ENCODE measurements at places on chromosomes 4 and X.

DNA sequence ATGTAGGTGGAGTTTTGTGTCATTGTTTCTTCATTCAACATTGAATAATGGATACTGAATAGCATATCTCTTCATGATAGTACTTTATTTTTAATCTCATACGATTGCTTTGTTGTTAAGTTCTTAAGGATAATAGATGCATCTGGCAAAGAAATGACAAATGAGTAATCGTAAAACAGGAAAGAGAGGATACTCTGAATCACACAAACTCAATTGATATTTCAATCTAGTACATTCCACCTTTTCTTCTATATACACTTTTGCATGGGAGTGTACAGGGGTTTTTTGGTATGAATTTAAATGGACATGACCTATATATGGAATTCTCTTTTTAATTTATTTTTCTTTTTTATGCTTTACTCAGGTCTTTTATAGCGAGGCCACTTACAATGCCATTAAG lies 186.9 kb upstream of the STK26 start:
- no peak for DNase-seq

DNA sequence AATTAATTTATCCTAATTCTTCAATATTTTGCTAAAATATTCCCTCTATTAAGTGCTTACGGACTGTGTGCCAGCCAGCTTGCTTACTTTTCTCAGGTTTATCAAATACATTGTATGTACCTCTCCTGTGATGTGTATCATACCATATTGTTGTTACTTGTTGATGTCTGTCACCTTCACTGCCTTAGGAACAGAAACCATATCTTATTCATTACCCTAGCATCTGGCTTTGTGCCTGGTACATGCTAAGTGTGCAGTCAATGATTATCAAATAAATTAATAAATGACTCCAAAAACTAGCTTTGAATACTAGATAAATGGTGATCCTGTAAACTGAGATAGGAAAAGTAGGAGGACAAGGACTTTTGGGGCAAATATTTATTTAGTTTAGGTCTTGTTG lies 6.9 kb downstream of the CLCN3 start:
- no peak for DNase-seq

DNA sequence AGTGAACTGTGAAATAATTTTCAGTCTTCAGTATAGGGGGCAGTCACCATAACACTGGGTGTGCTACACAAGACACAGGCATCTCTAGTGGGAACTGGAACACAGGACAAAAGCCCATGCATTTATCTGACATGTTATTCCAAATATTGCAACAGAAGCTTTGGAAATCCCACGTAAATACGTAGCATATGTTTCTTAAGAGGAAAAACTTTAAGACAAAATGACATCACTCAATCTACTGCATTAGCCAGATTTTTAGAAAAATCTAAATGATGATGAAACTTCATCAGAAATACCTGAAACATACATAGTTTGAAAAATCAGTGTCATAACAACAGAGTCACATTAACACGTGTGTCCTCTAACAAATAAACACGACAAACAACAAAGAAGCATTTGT lies 14.5 kb downstream of the SHISA3 start:
- no peak for DNase-seq

- DNase-seq: no peak
Measured at GRCh38 chr4:98298022-98298421, 36.8 kb downstream of the RAP1GDS1 start.

GRCh38 chr4:38802561-38803355 lies 1.8 kb downstream of the TLR1 start:
- no peak for DNase-seq

DNA sequence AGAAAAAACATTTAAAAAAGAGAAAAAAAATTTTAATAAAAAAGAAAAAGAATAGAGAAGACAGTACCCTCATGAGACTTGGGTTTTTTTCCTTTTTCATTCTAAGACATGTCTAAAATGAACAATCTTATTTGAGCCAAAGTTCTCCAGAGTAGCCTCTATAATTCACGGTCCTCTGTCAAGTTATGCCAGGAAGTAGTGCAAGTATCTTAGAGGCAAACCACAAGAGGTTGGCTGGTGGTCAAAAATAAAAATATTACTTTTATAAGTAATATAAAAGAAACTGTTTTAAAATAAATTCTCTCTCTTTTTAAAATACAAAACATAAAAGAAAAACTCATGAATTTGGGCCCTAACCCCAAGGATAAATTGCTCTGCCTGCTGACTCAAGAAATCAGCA lies 26.5 kb downstream of the HNRNPDL start:
- no peak for DNase-seq

- no peak for DNase-seq
Measured at GRCh38 chr4:89287945-89288344, 19.7 kb downstream of the GPRIN3 start.

DNA sequence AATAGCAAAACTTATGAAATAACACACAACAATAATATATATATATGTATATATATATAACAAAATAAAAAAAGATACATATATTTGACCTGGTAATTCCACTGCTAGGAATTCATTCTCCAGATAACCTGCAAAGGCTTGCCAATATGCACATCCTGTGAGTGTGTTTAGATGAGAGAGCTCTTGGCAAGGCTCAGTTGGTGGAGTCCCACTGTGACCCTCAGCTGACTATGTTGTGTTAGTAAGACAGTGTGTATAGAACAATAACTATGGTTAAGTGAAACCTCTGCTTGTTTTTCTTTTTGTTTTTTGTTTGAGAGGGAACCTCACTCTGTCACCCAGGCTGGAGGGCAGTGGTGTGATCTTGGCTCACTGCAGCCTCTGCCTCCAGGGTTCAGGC lies 39.5 kb upstream of the RBMX start:
- no peak for DNase-seq

- no peak for DNase-seq
Measured at GRCh38 chrX:133534172-133534571, 118.9 kb upstream of the GPC4 start.

GRCh38 chr4:67776746-67777145 lies 22.6 kb upstream of the GNRHR start:
- DNase-seq: no peak

- no peak for DNase-seq
Measured at GRCh38 chr4:163665521-163666331, 171.2 kb downstream of the TMA16 start.

GRCh38 chr4:139453041-139453370 lies 915 bp upstream of the RAB33B start:
- no peak for DNase-seq

- DNase-seq: no peak
Measured at GRCh38 chrX:35374116-35374515, 424.0 kb upstream of the MAGEB16 start.

GRCh38 chrX:121869876-121870477 lies 822.6 kb downstream of the GLUD2 start:
- no peak for DNase-seq

GRCh38 chr4:158809611-158810486 lies 41.0 kb downstream of the FNIP2 start:
- DNase-seq: no peak

- DNase-seq: peak; percentile 9
Measured at GRCh38 chr4:147772459-147772969, 40.6 kb downstream of the ARHGAP10 start.

- DNase-seq: no peak
Measured at GRCh38 chr4:153266988-153267387, 62.7 kb downstream of the TRIM2 start.

- no peak for DNase-seq
Measured at GRCh38 chr4:88706574-88706973, 8.9 kb upstream of the NAP1L5 start.

DNA sequence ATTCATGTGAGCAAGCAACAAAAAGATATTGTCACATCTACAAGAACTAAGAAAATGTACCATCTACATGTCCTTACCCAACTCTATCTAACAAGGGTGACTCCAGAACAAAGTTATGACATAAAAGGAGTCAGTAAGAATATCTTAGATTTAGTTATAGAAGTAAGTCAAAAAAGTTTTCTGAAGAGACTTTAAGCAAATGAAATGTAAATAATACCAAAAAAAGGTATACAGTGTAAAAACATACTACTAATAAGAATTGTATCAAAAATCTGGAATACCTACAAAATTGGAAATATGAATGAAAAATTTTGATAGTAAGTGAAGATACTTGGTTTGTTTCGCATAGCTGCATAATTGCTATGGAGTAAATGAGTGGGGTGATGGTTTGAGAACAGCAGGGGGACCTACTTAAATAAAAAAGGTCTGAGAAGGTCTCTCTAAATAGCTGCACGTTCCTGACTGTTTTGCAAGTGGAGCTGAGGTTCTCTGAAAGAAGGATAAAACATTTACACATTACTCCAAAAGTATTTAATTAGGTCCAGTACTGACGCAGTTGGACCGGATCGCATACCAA lies 51.0 kb upstream of the ENPP6 start:
- no peak for DNase-seq

- DNase-seq: no peak
Measured at GRCh38 chr4:46994007-46994405, 625 bp upstream of the GABRA4 start.

DNA sequence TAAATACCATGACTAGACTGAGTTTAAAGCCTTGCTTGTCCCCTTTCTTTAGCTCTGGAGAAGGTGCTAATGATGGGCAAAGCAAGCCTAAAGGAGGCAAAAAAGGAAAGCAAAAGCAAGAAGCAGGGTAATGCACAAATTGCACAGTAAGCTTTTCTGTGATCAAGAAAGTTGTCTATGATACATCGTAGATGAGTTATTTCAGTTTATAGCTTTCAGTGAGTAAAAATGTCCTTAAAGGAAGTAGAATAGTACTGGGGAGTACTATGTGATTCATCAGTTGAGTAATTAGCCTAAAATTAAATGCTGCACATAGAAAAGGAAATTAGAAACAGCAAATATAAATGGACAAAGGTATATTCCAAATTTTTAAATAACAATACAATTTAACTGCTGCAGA lies 50.2 kb upstream of the PDE5A start:
- no peak for DNase-seq

DNA sequence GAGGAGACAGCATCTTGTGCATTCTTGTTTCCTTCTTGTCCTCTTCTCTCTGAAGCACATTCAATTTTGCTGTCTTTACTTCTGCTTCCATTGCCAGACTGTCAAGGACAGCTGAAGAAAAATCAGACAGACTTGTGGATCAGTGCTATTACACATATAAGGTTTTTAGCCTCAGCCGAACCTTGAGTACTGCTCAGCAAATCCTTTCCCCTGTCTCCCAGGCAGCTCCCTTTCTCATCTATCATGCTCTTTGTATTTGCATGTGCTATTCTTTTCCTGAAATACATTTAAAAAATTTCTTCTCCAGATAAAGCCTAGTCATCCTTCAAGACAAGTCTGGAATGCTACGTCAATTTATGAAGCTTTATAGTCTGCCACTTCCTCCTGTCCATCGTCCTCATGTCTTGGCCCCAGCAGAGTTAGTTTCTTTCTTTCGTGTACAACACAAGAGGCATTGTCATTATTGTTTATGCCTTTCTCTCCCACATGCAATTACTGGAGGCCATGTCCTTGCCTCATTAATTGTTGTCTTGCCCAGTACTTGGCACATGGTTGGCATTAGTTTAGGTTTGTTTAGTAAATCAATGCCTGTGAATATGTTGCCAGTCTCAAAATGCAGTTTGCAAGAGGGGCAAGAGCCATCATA lies 45.1 kb downstream of the ADGRL3 start:
- no peak for DNase-seq

DNA sequence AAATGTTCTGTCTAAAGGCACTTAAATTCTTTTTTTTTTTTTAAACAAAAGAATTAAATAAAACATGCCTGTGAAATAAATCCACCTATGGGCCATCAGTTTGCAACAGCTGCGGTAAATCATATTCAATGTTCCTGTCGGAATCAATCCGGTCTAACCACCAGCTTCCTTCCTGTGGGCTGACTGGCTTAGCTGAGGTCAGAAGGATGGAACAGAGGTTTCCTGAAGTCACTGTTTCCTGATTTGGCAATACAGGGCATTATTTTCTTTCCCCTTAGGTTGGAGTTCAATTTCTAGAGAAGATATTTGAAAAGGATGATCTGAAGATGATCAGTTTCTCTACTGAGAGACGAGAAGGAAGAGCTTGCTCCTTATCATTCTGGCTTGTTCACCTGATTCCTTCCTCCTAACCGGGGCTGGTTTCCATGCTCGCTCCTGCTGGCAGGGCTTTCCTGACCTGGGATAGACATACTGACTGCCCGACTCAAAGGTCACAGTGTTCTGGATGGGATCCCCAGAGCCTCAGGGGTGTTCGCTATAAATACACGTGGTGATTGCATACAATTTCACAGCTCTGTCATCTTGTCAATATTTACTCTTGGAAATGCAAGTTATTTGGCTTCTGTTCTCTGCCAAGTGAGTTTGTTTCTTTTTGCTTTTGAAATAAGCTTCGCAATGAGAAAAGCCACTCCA lies 21.7 kb downstream of the PDLIM3 start:
- DNase-seq: no peak

DNA sequence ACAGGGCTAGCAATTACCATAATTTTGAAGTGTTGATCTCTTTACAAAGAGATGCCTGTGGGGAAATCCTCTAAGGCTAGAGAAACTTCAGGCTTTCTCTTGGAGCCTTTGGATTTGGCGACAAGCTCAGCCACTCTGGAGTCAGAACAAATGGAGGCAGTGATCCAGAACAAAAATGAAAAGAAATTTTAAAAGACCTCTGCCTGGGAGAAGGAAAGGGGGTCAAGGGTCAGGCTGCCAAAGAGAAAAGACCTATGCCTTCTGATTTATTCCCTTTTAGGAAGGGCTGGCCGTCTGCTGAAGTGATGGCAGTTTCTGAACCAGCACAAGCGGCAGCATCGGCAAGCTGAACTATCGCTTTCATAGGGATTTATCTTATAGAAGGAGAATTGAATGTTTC lies 140.8 kb upstream of the SFRP2 start:
- DNase-seq: no peak

GRCh38 chr4:124177647-124178425 lies 534.7 kb downstream of the ANKRD50 start:
- DNase-seq: peak; percentile 3

DNA sequence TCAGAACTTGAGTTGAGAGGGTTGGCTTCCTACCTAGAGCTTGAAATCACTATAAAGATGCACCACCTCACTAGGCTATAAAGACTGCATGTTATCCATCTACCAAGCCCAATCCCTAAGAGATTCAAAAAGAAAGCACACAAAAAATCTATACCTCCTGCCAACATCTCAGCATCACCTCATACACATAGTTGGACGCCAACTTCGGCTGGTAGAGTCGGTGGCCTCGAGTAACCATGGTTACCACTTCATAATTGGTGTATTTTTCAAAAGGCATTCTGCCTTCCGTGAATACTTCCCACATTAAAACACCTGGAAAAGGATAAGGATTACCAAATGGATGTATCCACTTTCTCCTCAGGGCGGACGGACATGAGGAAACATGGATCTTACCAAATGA lies 4.5 kb upstream of the TXK start:
- DNase-seq: no peak

DNA sequence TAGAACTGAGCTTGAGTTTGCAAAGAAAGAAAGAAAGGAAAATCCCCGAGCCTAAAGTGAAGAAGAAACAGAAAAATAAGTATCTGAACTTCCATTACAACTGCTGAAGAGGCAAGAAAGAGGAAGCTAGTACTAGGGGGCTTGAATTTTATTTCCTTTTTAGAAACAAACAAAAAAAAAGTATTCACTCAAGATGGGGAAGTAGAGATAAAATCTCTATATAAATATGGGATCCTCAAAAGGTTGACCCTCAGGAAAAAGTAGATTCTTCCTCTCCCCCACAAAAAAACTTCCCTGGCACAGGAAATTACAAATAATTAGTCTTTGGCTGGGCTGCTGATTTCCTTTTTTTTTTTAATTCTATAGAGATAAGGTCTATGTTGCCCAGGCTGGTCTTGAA lies 16.0 kb downstream of the LRBA start:
- DNase-seq: no peak
